ENCODE measurements at places on chromosomes 7 and 10.

DNA sequence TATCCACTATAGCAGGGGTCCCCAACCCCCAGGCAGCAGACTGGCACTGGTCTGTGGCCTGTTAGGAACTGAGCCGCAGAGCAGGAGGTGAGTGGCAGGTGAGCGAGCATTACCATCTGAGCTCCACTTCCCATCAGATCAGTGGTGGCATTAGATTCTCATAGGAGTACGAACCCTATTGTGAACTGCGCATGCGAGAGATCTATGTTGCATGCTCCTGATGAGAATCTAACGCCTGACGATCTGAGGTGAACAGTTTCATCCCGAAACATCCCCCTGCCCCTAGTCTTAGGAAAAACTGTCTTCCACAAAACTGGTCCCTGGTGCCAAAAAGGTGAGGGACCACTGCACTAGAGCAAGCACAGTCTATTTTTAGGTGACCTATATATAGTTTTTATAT lies 23.6 kb downstream of the ASZ1 start:
- H3K4me1 ChIP-seq: no peaks in the 10 kb centered on the region
- H3K36me3 ChIP-seq: no peaks in the 10 kb centered on the region
- no peaks in the 10 kb centered on the region for H3K27me3 ChIP-seq
- no peak overlapping the region for H3K27ac ChIP-seq
- no peak for DNase-seq

- no peak for DNase-seq
- peaks cover 5% of the 10 kb centered on the region for H3K4me1 ChIP-seq
- peak overlapping the region; percentile 50 for H3K4me3 ChIP-seq
- no peaks in the 10 kb centered on the region for H3K36me3 ChIP-seq
- H3K27ac ChIP-seq: no peak overlapping the region
Measured at GRCh38 chr10:97096261-97097083, 89.3 kb downstream of the SLIT1 start.

DNA sequence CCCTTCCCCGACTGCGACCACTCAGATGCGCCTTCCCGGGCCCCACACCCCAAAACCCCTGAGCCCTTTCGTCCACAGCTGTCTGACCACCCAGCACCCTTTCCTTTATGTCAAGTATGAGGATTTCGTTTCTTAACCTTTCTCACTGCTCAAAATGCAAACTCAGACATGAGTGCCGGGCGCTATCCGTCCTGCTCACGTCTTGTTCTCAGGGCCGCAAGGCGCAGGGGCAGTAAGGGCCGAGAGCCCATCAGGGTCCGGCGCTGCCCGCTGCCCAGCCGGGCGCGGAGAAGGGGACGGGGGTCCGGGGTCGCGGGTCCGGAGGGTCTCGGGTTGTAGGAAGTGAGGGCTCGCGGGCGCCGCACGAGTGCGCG lies 670 bp upstream of the RBM33 start:
- peak overlapping the region; percentile 98 for H3K4me3 ChIP-seq
- H3K4me1 ChIP-seq: peaks cover 33% of the 10 kb centered on the region
- no peaks in the 10 kb centered on the region for H3K27me3 ChIP-seq
- no peak for DNase-seq
- peak overlapping the region; percentile 97 for H3K27ac ChIP-seq

DNA sequence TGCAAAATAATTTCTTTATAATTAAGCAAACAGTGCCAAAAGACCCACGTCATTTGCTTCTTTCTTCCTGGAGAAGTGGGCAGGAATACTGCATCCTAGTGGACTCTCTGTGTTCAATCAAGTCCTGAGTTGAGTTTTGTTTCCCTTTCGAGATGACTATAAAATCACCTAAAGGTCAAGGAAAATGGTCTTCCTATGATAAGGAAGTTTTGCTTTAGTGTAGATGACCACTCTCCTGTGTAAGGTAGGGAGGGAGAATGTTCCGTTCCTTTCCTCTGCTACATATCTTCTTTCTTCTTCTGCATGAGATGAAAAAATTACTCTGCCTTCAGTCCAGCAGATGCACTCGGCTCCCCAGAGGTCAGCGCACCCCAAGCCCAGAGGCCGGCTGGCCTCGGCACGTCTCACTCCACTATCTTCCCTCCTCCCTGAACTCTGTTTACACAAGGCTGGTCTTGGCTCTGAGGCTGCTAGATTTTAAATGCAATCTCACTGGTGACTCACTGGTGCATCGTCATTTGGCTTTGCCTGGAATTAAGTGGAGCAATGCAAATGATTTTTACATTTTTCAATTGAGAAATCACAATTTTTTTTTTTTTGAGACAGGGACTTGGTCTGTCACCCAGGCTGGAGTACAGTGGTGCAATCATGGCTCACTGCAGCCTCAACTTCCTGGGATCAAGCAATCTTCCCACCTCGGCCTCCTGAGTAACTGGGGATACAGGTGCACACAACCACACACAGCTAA lies 18.6 kb upstream of the VDAC2 start:
- no peak for DNase-seq
- no peak overlapping the region for H3K4me3 ChIP-seq
- peaks cover 7% of the 10 kb centered on the region for H3K4me1 ChIP-seq

DNA sequence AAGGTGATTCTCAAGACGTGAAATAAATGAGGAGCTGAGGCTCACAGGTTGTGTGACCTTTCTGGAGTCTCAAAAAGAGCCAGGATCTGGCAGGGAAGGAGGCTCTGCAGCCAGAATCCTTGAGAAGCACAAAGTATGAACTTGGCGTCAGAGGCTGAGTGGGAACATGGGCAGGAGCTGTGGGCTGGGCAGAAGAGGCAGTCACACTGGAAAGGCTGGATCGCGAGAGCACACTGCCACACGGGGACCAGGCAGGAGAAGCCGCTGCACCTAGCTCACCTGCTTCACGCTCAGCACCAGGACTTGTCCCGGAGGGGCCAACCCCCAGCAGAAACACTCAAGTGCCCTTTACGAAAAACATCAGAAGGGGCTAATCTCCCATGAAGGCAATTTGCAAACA lies 535.0 kb downstream of the TNS3 start:
- H3K4me1 ChIP-seq: no peaks in the 10 kb centered on the region
- peaks cover 2% of the 10 kb centered on the region for H3K27me3 ChIP-seq
- no peaks in the 10 kb centered on the region for H3K36me3 ChIP-seq
- no peak for DNase-seq
- no peak overlapping the region for H3K27ac ChIP-seq
- H3K4me3 ChIP-seq: no peak overlapping the region

GRCh38 chr10:107103174-107104025 lies 61.1 kb downstream of the SORCS1 start:
- H3K36me3 ChIP-seq: no peaks in the 10 kb centered on the region
- H3K27me3 ChIP-seq: no peaks in the 10 kb centered on the region
- no peak for DNase-seq
- H3K4me1 ChIP-seq: no peaks in the 10 kb centered on the region
- H3K4me3 ChIP-seq: no peak overlapping the region
- no peak overlapping the region for H3K27ac ChIP-seq

DNA sequence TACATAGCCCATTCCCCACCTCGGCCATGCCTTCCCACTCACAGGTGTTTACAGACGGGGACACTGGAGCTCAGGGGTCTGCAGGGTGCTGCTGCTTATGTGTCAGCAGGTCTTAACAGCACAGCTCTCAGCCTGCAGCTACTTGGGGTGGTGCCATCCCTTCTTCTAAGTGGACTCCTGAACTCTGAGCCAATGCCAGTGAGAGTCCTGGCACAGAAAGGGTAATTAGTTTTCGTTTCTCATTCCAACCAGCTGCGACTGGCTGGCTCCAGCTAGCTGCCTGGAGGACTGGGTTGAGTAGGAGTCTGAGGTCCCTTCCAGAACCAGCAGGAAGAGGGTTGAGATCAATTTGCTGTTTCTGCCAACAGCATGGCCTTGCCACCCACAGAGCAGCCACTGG lies 88.3 kb upstream of the AGK start:
- no peaks in the 10 kb centered on the region for H3K36me3 ChIP-seq
- no peaks in the 10 kb centered on the region for H3K4me1 ChIP-seq
- no peak for DNase-seq
- no peak overlapping the region for H3K4me3 ChIP-seq
- peaks cover 8% of the 10 kb centered on the region for H3K27me3 ChIP-seq

DNA sequence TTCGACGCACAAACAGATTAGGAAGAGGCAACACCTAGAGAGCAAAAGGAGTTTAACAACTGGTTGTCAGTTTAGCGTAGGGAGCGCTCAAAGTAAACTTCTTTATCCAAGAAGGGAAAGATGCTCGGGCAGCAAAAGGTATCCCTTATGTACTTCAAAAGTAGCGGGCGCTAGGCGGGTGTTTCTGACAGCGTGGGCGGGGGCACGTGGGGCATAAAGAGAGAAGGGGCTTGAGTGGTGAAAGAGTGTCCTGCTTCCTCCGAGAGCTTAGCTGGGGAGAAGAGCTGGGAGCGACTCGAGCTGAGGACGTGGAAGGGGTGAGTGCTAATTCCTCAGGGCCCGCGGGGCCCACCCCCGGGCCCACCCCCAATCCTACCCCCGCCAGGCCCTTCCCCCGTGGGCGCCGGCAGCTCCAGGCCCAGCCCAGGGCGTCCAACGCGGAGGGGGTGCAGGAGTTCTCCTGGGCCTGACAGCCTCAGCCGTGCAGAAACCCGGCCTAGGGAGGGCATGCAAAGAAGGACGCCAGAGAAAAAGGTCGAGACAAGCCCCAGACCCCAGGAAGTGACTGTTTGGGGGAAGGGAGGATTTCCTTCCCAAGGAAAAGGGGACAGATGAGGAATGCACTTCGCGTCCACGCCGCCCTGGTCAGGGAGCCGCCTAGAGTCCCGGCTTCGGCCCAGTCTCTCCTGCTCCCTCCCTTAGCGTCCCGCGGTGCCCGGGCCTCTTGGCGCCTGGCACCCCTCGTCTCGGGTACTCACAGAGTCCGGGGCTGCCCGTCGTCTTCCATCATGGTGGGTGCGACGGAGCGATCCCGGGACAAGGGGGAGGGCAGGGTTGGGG lies 868 bp downstream of the TIAL1 start:
- H3K27ac ChIP-seq: peak overlapping the region; percentile 97
- DNase-seq: peak; percentile 39
- peaks cover 18% of the 10 kb centered on the region for H3K36me3 ChIP-seq

DNA sequence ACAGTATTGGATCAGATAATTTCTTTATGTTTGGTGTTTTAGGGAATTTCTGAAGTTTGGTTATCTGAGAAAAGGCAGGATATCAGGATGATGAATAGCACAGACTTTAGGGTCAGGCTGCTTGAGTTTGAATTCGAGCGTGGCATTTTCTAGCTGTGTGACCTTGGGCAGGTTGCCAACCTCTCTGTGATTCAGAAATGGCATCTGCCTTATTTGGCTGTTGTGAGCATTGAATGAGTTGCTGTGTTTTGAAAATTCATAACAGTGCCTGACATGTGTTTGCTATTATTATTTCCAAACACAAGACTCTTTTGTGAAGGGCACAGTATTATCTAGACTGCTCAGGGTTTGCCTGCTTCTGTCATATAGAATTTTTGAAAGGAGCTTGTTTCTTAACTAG lies 66.9 kb downstream of the NXPH1 start:
- H3K27me3 ChIP-seq: peaks cover 3% of the 10 kb centered on the region
- H3K36me3 ChIP-seq: no peaks in the 10 kb centered on the region
- no peaks in the 10 kb centered on the region for H3K4me1 ChIP-seq
